ENCODE measurements at places on chromosomes 12 and 14.
A peak's percentile ranks its signal among the peaks of the same experiment; 100 is the strongest.

GRCh38 chr14:46404865-46405811 is 246.4 kb downstream of the RPL10L start:
- DNase-seq = no peak

DNA sequence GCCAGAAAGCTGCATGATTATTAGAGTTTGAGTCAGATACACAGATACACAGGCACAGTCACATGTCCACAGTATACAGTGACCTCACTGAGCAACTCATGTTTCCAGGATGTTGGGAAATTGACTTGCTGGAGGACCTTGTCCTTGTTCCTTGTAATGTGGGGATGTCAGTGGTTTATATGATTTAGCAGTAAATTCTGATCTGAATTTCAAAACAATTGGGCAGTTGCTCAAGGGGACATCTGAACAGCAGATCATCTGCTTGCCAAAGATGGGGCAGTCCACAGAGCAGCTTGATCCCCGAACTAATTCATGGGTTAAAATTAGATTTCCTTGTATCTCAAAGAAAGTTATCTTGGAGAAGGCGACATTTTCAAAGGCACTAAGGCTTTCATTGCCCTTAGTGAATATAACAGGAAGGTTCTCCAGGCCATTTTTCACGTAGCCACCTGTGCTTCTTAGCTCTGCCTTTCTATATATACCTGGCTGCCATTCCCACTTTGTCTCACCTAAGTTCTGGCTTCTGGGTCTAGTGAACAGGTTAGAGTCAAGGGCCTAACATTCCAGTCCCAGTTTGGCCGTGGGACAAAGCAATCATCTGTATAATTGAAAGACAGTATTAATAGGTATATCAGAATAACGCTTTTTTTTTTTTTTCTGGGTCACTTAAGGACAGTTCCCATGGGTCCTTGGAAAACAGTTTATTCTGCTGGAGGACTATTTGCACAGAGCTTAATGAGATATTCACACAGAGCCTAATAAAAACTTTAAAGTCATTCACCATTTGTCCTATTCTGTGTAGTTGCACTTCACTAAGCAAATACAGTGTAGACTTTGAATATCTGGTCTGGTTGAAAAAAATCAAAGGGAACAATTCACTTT is 64.9 kb upstream of the STRN3 start:
- DNase-seq = no peak

GRCh38 chr12:87383680-87384079 is 645.5 kb downstream of the C12orf50 start:
- DNase-seq = no peak

- no peak for DNase-seq
Observed at GRCh38 chr12:19033244-19033643, 96.3 kb upstream of the PLEKHA5 start.

DNA sequence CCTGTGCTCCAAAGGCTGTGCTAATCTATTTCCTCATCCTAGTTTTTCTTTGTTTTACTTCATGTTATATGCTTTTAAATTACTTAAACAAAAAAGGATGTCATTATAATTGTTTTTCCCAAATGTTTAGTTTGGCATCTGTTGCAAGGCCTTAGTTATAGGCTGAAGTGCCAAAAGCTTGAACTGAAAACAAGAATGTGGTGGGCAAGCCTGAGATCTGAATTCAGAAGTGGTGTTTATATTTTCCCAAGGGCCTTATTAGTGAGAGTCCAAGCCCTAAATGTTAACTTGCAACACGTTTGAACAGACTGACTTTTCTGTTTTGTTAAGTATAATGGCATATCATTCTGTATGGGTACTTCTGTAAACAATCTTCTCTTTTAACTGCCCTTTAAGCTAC is 326.8 kb downstream of the CCDC91 start:
- DNase-seq = no peak

GRCh38 chr12:113002155-113002554 is 23.8 kb downstream of the OAS2 start:
- DNase-seq = no peak

DNA sequence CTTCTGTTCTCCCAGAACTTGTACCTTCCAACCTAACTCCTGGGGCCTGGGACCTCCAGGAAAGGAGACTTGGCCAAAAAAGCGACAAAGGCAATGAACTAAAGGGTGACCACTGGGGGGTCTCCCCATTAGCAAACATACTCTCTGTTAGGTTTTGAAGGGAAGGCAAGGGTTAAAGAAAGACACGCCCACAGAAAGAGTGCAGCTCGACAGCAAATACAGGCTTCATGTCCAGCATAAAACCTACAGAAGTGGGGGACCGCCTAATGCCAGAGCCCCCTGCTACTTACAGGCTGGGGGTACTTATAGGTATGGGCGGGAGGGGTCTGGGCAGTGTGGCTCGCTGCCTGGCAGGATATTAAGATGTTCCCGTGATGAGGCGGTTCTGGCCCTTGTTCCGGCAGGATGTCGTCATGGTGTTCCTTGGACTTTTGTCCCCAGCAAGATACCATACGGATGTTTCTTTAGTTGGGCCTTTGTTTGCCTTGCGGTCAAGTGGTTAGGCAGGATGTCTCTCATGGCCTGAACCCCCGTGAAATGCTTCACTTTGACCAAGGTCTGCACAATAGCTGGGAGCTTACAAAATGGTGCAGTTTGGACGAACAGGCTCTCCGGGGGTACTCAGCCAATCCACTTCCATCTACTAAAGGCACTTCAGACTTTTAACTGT is 53.4 kb downstream of the PRMT8 start:
- DNase-seq = no peak

GRCh38 chr12:3202734-3203446 is 125.7 kb downstream of the TSPAN9 start:
- peak; percentile 19 for DNase-seq

GRCh38 chr12:120529641-120530417 is 871 bp upstream of the COQ5 start:
- DNase-seq = no peak

GRCh38 chr14:73238424-73238852 is 1.1 kb downstream of the PAPLN start:
- DNase-seq = no peak

DNA sequence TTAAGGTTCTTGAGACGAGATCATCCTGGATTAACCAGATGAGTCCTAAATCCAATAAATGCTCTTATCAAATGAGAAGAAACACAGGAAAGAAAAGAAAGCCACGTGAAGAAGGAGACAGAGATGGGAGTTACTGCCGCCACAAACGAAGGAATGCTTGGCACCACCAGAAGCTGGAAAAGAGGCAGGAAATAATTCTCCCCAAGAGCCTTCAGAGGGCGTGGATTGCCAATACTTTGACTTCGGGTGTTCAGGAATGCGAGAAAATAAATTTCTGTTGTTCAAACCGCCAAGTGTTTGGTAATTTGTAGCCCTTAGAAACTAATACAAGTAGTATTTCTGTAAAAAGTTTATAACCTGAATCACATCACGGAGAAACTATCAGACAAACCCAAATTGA is 31.3 kb downstream of the ABCD2 start:
- no peak for DNase-seq

DNA sequence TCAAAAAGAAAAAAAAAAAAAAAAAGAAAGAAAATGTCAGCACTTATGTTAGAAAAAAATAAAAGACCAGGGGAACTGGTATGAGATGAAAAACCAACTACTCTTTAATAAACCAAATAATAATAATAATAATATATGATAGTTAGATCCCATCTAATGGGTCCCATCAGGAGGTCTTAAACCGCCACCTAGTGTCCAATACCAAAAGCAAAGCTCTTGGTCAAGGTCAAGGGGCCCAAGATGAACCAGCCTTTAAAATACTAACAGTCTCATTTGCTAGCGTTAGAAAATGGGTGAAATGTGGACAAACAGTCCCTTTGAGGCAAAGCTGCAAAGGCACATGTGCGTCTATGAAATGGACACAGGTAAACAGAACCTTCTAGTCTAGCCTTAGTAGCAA is 12.3 kb downstream of the BRAP start:
- DNase-seq = no peak

DNA sequence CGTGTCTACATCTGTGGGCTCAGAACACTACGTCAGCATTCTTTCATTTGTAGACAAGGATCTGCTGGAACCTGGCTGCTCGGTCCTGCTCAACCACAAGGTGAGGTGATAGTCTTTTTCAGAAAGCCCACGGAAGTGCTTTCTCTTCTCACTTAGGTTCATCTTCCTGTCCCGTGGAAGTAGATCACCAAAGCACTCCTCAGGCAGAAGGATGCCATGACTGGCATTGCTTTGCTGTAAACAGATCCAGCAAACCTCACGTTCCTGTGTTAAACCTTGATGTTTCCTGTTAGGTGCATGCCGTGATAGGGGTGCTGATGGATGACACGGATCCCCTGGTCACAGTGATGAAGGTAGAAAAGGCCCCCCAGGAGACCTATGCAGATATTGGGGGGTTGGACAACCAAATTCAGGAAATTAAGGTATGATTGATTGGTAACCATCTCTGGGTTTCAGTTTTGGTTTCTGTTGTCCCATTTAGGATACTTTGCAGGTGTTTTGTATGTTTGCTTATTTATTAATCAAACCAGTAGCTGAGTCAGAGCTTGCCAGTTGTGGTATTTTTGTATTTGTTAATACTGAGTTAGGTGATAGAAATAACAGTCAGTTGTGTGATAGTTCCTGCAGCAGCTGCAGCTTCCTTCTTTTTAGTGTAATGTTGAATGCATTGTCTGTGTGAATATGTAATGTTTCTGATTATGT is 7.5 kb downstream of the PSMC1 start:
- DNase-seq = no peak

- no peak for DNase-seq
Observed at GRCh38 chr14:100144996-100145646, 14.3 kb downstream of the DEGS2 start.

GRCh38 chr14:31766315-31766892 is 205.2 kb downstream of the NUBPL start:
- no peak for DNase-seq

Data from stimulated activated CD4-positive, alpha-beta T cell treated with anti-CD3 and anti-CD28 coated beads, TNF-alpha, amount 100 ng/mL, for 4 hours (primary cell).